Vagina (tissue), 2 donors: ENCODE measurements at places on chromosomes 13 and 19. TPM values are rescaled to one million over a fixed set of nuclear protein-coding genes. Genes with fewer than 3 reads are reported as not detected.

TMEM190 gene
- not detected for total RNA-seq

ATP12A gene
- not detected for total RNA-seq

IL17D gene
- total RNA-seq, result 3.7 TPM

ZNF543 gene
- total RNA-seq, result 6.9 TPM

ERICH4 gene
- total RNA-seq, result not detected

POP4 gene
- total RNA-seq, result 31.4 TPM

LMTK3 gene
- total RNA-seq, result 1.7 TPM

SH2D3A gene
- 21.9 TPM for total RNA-seq

MARK4 gene
- 16.7 TPM for total RNA-seq

MBD3L3 gene
- not detected for total RNA-seq

TNFSF13B gene
- total RNA-seq, result not detected

DNA sequence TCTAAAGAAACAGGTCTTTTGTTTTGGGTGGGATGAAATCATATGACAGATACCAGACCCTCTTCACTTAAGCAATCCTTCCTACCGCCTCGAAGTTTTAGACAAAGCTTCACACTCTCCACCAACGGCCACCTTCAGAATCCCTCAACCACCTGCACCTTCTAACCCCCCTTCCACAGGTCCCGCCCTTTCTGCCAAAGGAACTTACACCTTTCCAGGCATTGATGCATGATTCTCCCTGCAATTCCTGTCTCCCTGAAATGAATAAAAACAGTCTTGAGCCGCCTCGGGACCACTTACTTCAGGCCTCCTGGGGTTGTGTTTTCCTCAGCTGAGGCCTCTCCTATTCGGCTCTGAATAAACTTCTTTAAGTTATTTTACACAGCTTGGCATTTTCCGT lies 859 bp downstream of the ZNF433 start:
- no peak for DNase-seq

DNA sequence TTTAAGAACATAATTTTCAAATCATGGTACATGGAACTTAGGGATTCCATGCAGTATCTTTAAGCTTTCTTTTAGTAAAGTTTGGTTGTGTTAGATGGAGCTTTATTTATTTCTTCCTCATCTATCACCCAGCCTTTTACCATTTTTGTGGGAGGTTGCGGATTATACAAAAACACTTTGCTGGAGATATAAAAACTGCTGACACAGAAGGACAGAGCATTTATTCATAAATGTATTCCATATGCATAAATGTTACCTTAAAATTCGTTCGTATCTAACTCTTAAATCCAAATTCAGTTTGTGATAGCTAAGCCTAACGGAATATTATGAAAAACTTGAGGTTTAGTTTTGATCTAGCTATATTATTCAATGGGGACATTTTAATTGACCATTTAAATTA lies 143.3 kb downstream of the TDRD3 start:
- DNase-seq, result no peak

DNA sequence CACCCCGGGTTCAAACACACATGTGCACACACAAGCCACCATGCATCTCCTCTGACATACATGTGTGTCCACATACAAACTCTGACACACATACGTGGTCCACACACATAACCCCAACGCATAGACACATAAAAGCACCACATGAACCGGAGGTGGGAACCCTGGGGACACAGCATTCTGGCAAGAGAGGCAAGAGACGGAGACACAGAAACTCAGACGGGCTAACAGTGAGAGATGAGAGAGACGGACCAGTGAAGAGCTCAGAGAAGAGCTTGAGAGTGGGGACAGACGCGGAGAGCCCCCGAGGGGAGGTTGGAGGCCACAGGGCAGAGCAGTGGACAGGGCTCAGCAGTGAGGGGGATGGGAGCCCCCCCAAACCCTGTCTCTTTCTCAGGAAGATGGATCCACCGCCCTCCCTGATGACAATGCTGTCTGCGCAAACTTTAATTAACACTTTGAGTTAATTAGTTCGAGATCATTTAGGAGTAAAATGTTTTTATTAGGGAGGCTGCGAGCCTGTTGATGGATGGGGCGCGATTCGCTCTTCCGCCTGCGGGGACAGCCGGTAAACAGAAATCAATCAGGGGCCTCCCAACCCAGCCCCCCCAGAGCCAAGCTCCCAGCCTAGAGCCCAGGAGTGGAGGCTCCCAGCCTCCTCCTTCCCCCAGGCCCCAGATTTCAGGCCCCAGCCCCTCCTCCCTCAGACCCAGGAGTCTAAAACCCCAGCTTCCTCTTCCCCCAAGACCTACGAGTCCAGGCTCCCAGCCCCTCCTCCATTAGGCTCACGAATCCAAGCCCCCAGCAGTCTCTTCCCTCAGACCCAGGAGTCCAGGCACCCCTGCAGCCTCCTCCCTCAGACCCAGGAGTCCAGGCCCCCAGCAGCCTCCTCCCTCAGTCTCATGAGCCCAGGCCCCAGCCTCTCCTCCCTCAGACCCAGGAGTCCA lies 9.5 kb upstream of the ERFL start:
- no peak for DNase-seq

- DNase-seq, result peak; percentile 34
Measured at GRCh38 chr13:110118106-110118505, 188.9 kb downstream of the COL4A1 start.

DNA sequence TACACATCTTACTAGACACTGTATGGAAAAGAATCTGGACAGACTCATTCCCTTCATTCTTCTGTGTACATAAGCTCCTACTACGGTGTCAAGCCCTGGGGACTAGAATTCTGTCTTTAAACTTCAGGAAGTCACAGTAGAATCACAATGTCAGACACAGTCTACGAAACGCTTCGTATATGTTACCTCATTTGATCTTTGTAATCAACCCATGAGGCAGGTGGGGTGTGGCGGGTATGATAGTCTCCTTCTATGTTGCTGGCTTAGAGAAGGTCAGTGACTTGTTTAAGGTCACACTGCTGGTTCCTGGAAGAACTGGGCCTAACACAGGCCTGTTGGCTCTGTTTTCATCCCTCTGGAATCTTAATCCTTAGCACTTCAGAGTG lies 32.2 kb upstream of the TPT1 start:
- DNase-seq, result no peak

DNA sequence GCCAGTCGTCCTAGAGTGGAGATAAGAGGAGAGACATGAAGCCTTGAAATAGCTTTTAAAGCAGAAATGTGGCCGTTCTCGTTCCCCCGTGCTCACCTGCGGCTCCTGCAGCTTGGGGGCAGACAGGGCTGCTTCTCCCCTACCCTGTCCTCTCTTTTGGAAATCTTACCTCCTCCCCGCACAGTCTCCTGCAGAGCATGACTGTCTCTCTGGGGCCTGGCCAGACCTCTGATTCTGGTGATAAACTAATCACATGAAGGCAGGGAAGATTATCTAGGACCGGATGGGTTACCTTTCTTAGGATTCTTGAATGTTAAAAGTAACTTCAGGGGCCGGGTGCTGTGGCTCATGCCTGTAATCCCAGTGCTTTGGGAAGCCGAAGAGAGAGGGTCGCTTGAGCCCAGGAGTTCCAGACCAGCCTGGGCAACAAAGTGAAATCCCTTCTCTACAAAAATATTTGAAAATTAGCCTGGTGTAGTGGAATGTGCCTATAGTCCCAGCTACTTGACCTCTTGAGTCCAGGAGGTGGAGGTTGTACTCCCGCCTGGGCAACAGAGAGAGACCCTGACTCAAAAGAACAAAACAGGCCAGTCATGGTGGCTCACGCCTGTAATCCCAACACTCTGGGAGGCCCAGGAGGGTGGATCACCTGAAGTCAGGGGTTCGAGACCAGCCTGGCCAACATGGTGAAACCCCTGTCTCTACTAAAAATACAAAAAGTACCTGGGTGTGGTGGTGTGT lies 8.1 kb downstream of the CEBPA start:
- DNase-seq, result no peak

GRCh38 chr19:32675720-32676185 lies at the start of gene RGS9BP:
TSS of gene RGS9BP (plus strand) at chr19:32675848. CDS start at chr19:32676264, 416 bp downstream.
- no peak for DNase-seq

GRCh38 chr19:33470686-33471085 lies 50.9 kb downstream of the PEPD start:
- no peak for DNase-seq

- no peak for DNase-seq
Measured at GRCh38 chr13:105410602-105411001, 1124.9 kb downstream of the EFNB2 start.

DNA sequence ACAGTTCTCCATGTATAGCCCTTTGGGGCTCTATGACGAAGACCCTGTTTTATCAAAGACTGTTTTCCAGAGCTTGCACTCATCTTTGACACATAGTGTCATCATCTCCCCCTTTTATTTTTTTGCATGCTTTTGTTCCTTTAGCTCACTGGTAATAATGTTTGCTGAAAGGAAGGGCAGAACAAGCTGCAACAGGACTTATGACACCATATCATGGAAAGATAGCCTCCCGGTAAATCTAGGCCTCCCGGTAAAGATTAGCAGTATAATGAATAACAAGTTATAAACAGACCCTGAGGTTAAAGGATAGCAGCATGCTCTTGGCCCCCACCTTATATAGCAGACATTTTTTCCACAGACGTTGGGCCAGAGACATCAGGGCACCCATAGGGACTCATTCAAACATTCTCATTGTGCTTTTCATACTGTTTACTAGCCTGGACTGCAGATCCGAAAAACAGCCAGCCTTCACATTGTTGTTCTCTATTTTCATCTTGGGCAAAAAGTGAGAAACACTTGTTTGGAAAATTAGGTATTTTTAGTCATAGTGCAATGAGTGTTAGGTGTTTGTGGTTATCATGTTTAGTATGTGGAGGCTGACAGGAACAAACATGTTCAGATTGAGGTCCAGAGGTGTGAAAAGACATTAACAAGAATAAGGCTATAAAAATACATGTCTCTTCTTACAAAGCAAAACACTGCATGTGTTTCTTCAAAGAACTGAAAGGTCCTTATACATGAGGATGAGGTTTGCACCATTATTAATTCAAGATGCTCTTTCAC lies 136.9 kb upstream of the SPRY2 start:
- no peak for DNase-seq

DNA sequence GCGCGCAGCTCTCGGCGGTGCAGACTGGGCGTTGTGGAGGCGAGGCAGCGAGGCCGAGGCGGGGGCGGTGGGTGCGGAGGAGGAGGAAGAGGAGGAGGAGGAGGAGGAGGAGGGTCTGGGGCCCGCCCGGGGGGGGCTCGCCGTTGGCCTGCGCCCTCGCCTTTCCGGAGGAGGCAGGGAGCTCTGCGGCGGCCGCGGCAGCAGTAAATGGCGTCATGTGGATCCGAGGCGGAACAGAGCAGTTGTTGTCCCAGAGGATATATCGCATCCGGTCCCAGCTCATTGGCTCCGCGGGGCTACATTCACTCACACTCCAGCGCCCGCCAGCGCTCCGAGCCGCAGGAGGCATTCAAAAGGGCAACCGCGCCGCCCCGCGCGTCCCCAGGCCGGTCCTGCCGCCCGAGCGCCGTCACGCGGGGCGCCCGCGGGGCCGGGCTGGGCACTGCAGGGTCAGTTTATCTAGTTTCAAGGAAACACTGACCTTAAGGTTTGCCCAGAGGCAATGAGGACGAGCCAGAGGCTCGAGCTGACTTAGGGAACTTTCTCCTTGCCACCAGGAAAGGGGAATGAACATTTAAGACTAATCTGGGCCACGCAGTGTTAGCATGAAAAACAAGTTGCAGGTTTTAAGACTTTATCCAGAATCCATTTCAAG lies at the start of gene SPRY2:
Gene SPRY2, minus strand, starts transcription at position 26 of the 655 bp plus-strand sequence. CDS start 3,421 bp downstream, outside the sequence.
- no peak for DNase-seq

DNA sequence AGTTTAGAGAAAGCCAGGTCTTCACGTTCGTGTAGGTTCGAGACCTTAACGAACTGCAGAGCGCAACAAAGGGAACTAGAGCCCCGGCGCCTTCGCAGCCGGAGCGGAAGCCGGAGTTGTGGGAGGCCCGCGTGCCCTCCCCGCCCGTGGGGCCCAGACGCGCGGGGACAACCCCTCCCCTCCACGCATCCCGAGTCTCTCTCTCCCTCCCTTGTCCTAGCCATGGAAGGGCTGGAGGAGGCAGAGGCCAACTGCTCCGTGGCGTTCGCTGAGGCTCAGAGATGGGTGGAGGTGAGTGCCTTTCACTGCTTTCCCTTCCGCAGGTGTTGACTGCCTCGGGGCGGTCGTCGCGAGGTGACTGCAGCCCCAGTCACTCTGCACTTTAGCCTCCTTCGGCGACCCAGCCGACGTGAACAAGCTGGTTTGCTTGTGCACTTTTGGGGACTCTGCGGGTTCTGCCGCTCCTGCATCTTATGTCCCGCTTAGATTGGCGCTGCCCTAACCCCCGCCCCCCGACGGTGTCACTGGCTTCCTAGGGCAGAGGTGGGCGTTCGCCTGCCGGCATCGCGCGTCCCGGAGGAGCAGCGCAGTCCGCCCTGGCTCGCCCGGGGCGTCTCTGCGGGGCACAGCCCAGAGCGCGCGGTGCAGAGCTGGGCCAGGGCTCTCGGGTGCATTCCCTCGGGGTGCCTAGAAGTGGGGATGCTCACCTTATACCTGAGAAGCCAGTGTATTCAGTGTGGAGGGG lies 478 bp downstream of the LMO7 start:
- no peak for DNase-seq

DNA sequence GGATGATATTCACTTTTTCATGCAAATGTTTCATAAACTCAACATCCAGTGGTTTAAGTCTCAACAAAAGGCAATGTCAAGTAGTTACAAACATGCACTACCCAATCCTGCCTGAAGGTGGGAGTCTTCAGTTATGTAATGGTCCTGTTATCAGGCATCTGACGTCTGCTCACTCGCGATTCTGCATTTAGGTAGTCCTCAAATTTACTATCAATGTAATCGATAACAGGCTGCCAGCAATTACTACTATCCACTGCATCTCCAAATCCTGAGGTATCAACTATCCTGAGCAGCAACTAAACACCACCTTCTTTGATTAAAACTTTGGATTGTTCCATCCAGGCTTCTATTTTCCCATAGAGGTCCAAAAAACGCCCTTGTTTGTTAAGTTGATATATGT lies 51.2 kb downstream of the NLRP12 start:
- no peak for DNase-seq

DNA sequence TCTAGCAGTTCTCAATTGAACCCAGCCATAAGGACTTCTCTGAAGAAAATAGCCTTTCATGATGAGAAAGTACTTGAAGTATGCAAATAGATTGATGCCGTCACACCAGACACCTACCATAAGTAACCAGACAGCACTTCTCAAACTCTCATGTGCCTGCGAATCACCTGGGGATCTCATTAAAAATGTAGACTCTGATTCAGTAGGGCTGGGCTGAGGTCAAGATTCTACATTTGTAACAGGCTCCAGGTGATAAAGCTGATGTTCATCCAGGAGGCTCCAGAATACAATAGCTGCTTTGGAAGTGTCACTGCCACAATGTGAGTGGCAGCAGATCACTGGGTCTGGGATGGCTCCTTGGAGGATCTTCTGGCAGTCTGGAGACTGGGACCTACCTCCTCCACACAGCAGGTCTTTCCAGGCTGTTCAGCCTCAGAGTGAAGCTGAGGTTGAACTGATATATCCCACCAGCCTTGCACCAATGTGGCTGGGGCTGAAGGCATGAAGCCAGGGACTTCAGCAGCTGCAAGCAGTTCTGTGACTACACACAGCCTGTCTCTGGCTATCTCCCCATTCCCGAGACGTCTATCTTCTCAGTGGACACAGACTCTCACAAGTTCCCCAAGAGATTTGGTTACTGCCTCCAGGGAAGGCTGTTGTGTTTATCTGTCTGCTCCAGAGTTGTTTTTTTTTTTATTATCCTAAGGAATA lies 9.1 kb downstream of the MBNL2 start:
- DNase-seq, result no peak

- no peak for DNase-seq
Measured at GRCh38 chr13:44364345-44365000, 9.2 kb upstream of the SERP2 start.
